NCI-H2029 treated with DMSO at 0.1 percent for 48 hours (cell line): ENCODE measurements at places on chromosomes 5 and 9.

DNA sequence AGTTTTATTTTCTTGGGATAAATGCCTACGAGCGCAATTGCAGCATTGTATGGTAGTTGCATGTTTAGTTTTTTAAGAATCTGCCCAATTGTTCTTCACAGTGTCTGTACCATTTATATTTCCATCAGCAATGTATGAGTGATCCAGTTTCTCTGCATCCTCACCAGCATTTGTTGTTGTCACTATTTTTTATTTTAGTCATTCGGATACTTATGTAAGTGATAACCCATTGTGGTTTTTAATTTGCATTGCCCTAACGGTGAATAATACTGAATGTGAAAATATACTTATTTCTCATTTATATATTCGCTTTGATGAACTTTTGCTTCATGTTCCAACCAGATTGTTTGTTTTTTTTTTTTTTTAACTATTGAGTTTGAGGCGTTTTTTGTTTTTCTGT is 33.7 kb upstream of the PWWP2A start:
- DNase-seq = no peak

- no peak for DNase-seq
Observed at GRCh38 chr9:38286357-38286756, 106.1 kb upstream of the ALDH1B1 start.

- DNase-seq = no peak
Observed at GRCh38 chr5:96283589-96283988, 149.5 kb downstream of the PCSK1 start.

- DNase-seq = no peak
Observed at GRCh38 chr5:5146530-5147160, 6.5 kb downstream of the ADAMTS16 start.

GRCh38 chr9:89953824-89954615 is 349.2 kb downstream of the GADD45G start:
- DNase-seq = no peak

- no peak for DNase-seq
Observed at GRCh38 chr9:126700903-126701812, 87.4 kb downstream of the LMX1B start.

GRCh38 chr5:2524620-2525019 is 226.9 kb downstream of the IRX2 start:
- DNase-seq = no peak

DNA sequence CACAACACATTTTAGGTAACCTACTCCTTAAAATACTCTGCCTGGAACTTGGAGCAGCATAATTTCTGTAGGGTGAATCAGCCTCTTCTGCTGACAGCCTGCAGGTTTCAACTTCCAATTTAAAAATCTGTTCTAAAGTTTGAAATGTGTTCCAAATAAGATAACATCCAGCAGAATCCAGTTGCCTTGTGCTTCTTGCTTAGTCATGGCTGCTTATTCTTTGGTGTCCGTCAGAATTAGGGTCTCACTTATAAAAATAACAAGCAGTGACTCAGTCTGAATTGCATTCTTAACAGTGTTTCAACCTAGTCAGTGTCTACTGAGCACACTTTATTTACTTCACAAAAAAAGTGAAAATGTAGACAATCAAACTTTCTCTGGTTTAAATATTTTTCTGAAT is 3.7 kb downstream of the CDH6 start:
- DNase-seq = no peak

- no peak for DNase-seq
Observed at GRCh38 chr5:178296066-178296465, 63.5 kb upstream of the PHYKPL start.

GRCh38 chr5:165723931-165724330 is 2218.5 kb downstream of the MAT2B start:
- DNase-seq = no peak

DNA sequence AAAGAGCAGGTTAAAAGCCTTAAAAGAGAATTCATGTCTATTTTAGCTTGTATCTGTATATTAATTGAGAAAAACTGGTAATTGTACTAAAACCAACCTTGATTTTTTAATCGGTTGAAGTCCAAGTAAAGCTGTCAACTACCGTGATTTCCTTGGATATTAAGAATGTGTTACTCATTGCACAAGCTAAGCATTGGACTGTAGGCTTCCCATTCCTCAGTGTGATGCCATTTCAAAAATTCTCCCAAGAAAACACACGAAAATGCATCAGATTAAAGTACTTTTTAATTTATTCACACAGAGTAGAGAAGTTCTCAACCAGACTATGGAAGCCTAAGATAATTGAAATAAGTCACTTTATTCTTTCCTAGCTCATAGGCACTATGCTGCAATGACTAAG is 761.4 kb upstream of the TYRP1 start:
- DNase-seq = no peak
